Left ventricle myocardium superior (tissue), 1 donor: ENCODE measurements at places on chromosomes 3 and 15. TPM values are rescaled to one million over a fixed set of nuclear protein-coding genes. Genes with fewer than 3 reads are reported as not detected.

- no peak for DNase-seq
These were observed 176.0 kb upstream of the LINGO1 start for GRCh38 chr15:77808581-77809177.

DNA sequence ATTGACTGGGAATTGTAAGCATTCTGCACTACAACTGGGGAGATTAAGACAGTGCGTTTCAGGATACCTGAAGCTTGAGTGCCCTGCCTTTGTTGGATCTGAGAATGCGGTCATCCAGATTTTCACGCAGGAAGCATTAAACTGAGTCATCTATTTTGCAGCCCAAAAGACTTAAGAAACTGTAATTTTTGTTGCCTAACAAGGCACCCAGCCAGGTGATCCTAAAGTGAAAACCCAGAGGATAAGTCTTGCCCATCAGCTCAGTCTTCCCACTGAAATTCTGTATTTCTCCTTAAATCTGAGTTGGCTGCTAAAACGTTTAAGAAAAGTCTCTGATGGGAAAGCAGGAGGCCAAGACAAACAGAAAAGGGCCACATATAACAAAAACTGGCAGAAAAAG, 242.5 kb upstream of the TMCO5A start:
- no peak for DNase-seq

- DNase-seq: no peak
These were observed 5.6 kb upstream of the PLEKHO2 start for GRCh38 chr15:64836023-64836536.

DNA sequence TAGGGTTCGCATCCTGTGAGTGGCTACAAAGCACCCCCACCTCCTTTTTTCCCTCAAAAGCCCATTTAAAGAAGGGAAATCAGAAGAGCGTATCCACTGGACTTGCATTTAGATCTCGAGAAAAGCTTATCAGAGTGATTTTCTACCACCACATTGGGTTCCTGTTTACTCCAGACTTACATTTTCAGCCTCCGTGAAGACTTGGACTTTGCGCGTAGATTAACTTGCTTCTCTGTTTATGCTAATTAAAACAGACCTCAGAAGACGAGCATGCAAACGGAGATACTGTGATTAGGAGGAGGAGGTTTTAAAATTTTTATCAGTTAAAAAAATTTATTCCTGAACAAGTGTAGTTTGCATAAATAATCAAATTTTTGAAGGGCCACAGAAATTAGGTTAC, 115.7 kb downstream of the AKAP13 start:
- DNase-seq: no peak

DNA sequence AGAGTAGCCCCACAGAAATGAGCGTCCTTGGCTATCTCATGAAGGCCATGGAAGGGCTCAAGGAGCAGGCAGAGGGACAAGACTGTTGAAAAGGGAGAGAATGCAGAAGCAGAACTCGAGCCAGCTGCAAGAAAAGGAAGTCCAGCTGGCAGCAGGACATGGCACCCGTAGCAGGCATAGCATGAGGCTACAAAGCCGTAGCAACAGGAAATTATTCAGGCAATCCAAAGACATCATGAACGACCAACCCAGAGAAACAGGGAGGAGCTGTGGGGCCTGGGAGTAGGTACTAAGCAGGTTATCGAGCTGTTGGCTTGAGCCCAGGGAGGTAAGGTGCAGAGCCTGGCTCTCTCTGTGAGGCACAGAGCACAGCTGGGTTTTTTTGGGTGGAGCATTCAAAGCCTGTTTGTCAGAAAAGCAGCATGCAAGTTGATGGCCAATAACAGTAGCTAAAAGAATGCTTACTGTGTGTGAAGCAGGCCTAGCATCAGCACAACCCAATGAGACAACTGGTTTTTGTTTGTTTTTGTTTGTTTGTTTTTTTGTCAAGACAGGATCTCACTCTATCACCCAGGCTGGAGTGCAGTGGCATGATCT, 144.0 kb upstream of the SMAD3 start:
- no peak for DNase-seq

DNA sequence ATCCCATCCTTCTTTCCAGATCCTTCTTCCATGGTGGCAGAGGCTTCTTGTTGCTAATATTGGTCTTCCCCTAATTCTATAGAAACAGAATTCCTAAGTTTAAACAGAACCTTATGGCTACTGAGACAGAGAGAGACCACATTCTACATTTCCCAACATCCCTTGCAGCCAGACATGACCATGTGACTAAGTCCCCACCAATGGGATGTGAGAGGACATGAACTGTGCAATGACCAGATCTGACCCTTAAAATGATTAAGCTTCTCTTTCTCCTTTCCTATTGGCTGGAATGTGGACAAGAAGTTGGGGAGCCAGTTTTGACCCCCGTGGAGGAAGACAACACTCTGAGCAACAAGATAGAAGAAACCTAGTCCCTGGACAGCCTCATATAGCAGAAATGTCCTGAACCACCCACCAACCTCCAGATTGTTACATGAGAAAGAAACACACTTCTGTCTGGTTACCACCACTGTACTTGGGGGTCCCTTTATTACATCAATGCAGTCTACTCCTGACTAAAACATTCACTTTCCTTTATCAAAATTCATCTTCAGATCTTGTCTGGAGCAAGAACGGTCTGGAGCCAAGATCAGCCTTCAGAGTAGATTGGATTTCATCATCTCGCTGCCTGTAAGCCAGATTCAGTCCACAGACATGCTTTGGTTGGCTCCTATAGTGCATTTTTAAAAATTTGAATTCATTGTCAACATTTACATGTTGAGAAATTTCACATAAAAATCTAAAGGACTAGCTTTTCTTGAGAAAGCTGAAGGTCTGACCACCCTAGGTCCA, 183.9 kb downstream of the SHQ1 start:
- no peak for DNase-seq

DNA sequence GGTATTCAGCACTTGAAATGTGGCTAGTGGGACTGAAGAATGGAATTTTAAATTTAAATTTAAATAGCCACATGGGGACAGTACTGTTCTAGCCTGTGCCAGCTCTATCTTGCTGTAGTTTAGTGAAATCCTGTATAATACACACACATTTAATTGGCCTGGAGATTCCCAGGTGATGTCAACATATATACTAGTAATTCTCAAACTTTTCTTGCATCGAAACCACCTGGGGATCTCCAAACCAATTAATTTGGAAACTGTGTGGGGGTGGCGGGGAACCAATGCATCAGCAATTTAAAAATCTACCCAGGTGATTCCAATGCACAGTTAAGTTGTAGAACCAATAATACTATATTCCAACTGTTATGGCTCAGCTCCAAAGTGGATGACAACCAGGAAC, 228.9 kb upstream of the MRPL3 start:
- no peak for DNase-seq

DNA sequence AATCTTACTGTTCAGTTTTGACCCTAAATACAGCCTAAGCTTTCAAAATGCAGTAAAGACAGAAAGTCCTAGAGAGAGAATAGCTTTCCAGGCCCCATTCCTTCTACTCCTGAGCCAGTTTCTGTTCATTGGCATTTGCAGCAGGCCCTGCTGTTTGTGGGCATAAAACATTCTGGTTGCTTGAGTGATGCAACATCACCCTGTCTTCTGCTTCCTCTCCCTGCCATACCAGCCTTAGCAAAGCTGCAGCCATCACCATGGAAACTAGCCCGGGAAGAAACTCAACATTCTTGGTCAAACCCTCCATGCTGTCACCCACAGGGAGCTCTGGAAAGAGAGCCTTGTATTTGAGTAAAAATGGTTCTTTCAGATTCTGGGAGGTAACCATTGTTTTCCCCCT, 325.7 kb downstream of the MAGI1 start:
- no peak for DNase-seq

DNA sequence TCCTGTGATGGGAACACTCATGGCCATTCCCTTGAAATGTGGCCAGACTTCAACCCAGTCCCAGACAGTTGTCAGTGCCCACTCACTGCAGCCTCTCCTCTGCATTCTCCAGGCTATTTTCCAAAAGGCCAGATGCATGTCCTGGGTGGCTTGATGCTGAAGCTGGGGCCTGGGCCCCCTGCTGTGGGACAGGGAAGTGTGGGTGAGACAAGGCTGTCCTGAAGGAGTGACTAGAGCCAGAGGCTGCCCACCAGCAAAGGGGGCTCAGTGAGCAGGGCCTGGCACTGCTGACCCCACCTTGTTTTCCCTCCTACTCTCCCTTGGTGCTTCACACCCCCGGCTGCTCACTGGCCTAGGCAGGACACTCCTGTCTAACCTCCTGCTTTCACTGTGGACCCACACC, 11.9 kb downstream of the CISH start:
- no peak for DNase-seq

- no peak for DNase-seq
These were observed 3.2 kb downstream of the ALAS1 start for GRCh38 chr3:52200981-52201679.

- no peak for DNase-seq
These were observed 348.6 kb downstream of the ZBBX start for GRCh38 chr3:167031364-167032049.

GRCh38 chr3:1017870-1018269, 75.0 kb upstream of the CNTN6 start:
- no peak for DNase-seq

DNA sequence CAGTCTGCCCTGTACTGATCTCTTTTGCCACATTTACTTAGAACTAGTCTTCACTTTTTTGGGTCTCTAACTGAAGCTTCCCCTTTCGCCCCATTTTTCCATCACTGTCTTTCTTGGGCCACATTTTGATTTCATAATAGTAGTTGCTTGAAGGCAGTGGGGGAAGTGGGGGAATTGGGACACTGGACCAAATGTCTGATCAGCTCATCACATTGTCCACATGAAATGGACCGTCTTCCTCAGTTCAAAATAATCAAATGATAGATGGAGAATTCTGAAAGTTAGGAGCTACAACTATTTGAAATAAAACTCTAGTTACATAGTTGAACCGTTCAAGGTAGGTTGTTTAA, 747 bp downstream of the PDCD6IP start:
- no peak for DNase-seq

DNA sequence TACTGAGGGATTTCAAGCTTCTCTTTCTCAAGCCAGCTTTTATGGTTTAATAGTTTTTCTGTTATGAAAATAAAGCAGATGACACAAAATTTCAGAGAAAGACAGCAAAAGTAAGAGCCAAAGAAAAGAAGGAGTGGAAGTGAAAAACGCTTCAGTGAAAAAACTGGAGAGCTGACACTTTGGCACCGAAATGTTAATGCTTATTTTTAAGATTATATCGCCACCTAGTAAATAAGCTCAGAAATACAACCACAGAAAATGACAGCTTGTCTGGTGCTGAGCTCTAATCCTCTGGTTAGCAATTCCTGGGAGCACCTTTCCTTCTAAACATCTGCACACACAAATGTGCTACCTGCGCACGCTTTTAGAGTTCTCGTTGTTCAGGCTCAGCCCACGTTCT, 101.6 kb downstream of the ZPLD1 start:
- no peak for DNase-seq

GRCh38 chr3:183912895-183913579, 28.4 kb upstream of the PARL start:
- no peak for DNase-seq

- no peak for DNase-seq
These were observed 53.0 kb downstream of the RLBP1 start for GRCh38 chr15:89168316-89168833.

DNA sequence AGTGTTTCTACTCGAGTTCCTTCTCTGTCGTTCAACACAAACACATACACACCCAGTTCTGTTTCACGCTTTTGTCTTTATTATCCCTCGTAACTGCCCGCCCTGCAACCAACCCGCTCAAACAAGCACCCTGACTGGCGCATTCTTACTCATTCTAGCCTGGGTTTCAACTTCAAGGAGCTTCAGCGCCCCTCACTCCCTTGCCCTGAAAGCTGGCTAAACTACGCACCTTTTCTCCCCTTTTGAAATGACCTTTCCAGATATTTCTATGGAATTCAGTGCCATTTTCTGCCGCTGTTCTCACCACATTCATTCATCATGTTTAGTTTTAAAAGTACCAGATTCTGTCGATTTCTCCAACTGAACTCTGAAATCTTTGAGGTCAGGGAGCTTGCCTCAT, 653 bp upstream of the MFSD1 start:
- DNase-seq: no peak

DNA sequence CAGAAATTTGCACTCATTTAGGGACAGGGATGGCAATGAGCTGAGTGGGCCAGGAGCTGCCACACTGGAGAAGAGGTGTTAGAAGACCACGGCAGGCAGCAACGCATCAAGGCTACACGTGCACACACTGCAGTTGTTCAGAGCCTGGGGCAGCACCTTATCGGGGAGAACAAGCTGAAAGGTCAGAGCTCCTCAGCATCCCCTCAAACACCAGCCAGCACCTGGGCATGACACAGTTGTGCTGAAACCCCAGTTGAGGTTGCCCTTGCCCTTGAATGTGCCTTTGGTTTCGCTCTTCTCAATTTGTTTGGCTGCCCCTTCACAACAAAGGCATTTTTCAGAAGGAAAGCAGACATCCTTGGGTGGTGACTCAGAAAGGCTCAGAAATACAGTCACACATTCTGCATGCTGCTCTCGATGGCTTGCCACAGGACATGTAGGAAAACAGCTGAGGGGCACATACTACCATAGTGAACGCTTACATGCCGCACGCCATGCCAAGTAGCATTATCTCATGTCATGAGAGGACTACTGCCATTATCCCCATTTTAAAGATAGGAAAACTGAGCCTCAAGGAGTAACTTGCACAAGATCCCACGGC, 57.6 kb downstream of the ST8SIA2 start:
- DNase-seq: no peak

- DNase-seq: no peak
These were observed 25.7 kb downstream of the LIPC start for GRCh38 chr15:58457466-58457965.

DNA sequence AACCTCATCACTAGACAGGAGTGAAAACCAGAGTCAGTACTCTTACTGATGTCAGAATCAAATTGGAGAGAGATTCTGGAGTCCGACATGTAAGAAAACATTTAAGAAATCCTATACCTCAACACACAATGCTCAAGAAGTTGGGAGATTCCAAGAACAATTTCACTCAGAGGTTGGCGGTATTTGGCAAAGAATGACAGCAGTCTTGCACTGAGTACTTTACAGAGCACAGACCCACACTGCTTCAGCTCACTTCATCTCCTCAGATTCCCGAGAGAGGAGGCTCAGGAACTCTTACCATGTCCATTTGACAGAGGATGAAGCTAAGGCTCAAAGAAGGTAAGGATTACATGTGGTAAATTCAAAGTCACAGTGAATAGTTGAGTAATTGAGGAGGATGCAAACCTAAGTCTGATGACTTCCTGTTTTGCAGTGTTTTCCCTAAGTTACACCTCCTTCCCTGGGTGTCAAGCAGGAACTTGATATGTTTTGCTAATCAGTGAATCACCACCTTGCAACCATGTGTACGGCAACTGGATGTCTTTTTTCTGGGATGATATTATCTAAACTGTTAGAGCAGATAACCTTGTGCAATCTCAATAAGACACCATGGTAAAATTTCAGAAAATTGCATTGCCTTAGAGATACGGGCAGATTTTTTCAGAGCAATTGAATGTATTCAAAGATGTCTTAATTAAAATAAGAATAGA, 61.3 kb upstream of the MME start:
- no peak for DNase-seq

Gene IRAK2
- total RNA-seq: 1.3 TPM

Gene TTBK2
- 20.9 TPM for total RNA-seq

Gene CPEB1
- total RNA-seq: 0.72 TPM

Gene CCNB2
- total RNA-seq: 0.42 TPM

Gene CTXN2
- not detected for total RNA-seq

Gene ZBTB47
- total RNA-seq: 90.5 TPM

Gene KLHL6
- 0.87 TPM for total RNA-seq

Gene MAPKAPK3
- 473 TPM for total RNA-seq

Gene OIP5
- total RNA-seq: not detected

Gene CHRM5
- total RNA-seq: not detected

Gene TM4SF4
- total RNA-seq: not detected

Gene TGFBR2
- total RNA-seq: 175 TPM

Gene DPPA4
- total RNA-seq: not detected

Gene OR5K2
- not detected for total RNA-seq

Gene UTS2B
- 0.42 TPM for total RNA-seq
